ENCODE measurements at places on chromosomes 1 and 21.

DNA sequence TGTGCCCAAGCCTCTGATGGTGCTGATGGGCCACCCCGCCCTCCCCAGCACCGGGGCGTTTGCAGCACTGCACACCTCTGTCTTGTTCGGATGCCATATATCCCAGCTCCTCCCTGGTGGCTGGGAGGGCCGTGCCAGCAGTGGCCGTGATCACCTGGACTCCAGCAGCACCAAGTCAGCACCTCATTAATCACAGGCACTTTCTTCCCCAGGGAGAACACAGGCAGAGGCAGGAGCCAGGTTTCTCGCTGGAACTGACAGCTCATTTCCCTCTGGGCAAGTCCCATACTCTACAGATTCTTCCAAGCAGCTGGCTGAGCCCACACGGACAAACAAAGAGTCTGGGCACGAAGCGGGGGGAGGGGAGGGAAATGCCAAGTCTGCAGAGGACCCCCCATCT, 141.7 kb upstream of the EDN2 start:
- DNase-seq, result no peak

GRCh38 chr21:10272216-10272615, 249.2 kb upstream of the TPTE start:
- no peak for DNase-seq

DNA sequence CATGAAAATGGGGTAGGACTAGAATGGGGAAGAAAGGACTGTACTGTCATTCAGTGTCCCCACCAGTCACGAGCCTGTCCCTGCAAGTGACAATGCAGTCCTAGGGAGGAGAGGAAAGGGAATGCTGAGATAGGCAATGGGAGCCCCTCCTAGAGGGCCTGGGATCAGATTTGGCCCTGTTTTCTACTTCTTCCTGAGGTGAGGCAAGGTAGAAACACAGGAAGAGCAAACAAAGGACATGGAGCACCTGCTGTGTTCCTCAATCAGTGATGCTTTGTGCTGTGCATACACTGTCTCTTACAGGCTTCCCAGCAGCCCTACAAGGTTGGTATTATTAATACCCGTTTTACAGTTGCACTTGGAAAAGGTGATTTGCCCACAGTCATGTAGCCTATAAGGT, 6.1 kb downstream of the FABP3 start:
- no peak for DNase-seq

DNA sequence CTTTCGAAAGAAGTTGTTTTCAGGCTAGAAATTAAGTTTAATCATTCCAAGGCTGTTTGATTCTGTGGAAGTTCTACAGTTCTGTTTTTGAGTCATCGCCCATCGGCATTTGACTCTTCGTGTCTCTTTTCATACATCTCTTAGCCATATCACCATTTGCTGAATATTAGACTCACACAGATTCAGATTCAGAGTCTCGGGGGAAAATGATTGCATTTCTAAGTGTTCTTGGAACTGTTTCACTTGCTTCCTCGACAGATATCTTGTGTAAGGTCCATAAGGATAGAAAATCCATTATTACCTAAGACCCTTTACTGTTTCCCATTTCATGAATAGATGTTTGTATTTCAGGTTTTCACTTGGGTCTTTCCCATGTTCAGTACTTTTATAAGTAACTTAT, 237.0 kb upstream of the SGIP1 start:
- no peak for DNase-seq
